ENCODE measurements at places on chromosomes 2 and 18.

GRCh38 chr2:174522553-174522952 is 35.7 kb upstream of the GPR155 start:
- DNase-seq, result no peak

DNA sequence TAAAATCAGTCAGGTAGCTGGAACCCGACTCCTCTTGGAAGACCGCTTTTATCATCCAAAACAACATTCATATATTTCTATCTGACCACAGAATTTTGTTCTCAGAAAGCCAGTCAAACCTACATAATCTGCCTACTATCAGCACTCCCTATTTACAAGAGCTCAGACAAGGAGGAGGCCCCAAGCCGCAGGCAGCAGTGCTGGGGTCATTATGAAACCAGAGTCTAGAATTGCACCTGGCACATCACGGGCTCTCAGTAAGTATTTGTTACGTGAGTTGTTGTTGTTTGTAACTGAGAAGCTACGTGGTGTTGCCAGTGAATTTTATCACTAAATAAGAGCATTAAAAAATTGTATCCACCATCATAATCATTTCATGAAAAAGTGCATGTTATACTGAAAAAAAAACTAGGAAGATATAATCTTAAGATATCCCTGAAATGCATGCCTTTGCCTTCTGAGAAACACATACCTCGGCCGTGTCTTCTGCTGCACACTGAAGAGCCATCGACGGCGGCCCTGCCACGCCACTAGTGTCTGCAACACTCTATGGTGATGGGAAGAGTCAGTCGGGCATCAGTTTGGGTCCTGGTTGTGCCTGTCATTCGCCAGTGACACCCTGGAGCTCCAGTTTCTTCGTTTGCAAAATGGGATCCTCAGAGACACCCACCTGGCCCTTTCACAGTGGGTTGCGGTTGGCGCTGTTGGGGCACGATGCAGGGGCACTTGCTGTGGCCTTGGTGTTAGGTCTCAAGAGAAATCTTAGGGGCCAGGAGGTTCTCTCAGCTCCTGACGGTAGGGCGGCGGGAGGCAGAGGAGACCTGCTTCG is 505.9 kb downstream of the EIPR1 start:
- no peak for DNase-seq

DNA sequence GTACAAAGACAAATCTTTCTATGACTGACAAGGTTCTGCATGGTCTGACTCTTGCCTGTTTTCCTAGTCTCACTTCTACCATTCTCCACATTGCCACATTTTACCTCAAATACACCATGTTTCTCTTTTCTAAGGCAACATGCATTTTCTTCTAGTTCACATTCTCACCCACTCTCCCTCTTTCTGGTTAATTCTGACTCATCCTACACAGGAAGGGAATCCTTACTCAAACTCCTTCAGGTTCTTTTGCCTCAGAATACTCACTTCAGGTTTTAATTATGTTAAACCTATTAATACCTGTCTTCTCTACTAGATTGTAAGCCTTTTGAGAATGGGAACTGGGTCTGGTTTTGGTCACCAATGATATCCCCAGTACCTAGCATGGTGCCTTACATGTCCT is 47.2 kb downstream of the MAP2 start:
- DNase-seq, result no peak

DNA sequence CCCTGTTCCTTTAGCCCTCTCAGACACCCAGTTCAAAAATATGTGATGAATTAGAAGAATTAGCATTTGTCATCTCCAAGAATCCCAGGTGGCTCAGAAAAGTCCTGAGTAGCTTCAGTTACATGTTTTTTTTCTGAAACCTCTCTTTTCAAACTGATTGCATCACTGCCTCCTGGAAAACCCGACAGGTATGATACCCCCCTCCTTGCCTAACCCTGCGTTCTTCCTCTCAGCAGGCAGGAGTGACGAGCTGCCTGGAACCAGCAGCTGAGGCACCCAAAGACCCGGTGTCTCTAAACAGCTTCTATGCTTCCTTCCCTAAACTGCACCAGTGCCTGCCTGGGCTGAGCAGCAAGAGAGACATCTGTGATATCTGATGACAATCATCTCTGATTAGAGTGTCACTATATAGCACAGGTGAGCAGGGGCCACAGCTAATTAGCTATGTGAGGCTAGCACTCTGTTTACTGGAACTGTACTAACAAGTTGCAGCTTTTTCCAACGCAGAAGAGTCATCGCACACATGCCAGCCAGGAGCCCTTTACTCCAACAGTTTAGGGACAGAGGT is 376.4 kb upstream of the ATP5MC3 start:
- no peak for DNase-seq

- no peak for DNase-seq
Observed at GRCh38 chr2:119748135-119748534, 11.6 kb upstream of the PTPN4 start.

DNA sequence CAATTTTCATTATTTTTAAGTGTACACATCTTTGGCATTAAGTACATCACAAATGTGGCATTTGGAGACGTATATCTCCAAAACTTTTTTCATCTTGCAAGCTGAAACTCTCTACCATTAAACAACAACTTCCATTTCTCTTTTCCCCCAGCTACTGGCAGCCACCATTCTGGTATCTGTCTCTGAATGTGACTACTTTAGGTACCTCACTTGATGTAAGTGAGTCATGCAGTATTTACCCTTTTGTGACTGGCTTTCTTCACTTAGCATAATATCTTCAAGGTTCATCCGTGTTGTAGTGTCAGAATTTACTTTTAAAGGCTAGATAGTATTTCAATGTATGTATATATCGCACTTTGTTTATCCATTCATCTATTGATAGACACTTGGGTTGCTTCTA is 17.0 kb downstream of the BABAM2 start:
- no peak for DNase-seq

DNA sequence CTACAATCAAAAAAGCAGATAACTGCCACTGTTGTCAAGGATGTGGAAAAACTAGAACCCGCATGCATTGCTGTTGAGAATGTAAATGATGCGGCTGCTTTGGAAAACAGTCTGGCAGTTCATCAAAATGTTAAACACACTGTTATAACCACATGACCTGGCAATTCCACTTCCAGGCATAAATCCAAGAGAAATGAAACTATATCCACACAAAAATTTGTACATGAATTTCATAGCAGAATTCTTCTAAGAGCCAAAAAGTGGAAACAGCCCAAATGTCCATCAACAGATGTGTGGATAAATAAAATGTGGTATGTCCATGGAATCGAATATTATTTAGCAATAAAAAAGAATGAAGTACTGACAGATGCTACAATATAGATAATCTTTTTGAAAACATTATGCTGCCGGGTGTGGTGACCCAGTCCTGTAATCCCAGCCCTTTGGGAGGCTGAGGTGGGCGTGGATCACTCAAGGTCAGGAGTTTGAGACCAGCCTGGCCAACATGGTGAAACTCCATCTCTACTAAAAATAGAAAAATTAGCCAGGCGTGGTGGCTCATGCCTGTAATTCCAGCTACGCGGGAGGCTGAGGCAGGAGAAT is 32.0 kb downstream of the ERCC3 start:
- peak; percentile 37 for DNase-seq

GRCh38 chr2:142179686-142180085 is 48.9 kb upstream of the LRP1B start:
- no peak for DNase-seq

GRCh38 chr2:86628091-86628522 is 4.4 kb upstream of the RNF103 start:
- DNase-seq, result no peak

DNA sequence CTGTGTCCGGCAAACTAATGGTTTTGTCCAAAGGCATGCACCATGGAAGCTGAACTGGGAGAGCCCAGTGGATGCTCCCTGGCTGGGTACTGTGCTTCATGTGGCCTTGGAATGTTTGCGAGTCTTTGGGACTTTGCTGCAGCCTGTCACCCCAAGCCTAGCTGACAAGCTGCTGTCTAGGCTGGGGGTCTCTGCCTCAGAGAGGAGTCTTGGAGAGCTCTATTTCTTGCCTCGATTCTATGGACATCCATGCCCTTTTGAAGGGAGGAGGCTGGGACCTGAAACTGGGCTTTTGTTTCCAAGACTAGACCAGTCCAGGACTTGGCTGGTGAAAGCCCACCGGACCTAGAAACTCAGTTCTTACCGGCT is 1.7 kb downstream of the MARS2 start:
- no peak for DNase-seq

GRCh38 chr2:72378753-72379348 is 231.2 kb upstream of the CYP26B1 start:
- no peak for DNase-seq

DNA sequence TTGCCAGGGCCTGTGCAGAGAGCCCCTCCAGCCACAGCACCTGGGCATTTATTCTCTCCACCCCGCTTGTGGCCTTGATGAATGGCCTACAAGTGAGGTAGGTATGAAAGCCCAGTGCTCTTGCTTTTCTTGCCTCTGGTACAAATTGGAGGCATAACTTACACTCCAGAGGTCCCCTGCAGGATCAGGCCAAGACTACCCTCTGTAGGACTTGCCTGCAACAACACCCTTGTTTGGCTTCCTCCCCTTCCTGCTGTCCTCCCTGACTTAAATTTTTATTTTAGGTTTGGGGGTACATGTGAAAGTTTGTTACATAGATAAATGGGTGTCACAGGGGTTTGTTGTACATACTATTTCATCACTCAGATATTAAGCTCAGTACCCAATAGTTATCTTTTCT is 95.7 kb downstream of the CDC42EP3 start:
- no peak for DNase-seq

DNA sequence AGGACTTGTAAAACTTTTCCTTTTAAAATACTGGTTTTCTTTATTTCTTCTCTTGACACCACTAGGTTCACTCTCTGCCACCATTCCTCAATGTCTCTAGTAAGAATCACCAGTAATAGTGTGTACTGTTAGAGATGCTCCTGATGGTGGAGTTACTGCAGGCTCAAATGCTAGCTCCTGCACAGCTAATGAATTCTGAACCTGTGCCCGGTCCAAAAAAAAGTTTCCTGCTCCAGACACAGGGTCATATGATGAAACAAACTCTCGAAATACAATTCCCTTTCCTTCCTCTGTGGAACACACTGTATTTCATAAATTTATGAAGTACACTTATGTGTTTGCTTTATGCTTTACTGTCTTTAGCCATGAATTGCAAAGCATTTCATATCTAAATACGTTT is 19.2 kb downstream of the PMS1 start:
- no peak for DNase-seq

GRCh38 chr2:120691410-120691809 is 44.3 kb upstream of the GLI2 start:
- no peak for DNase-seq

DNA sequence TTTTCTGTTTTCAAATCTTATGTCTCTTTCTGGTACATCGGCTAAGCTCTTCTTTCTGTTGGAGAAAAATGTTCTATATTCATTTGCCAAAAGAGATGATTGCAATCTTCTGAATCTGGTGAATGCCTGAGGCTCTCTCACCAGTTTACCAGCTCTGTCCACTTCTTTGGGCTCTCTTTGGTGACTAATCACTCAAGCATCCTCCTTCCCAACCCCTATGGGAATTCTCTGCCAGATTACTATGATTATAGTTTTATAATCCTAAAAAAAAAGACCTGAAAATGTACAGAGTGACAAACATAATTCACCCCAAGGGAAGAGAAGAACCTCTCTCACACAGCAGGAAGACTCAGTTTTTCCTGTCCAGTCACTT is 187.3 kb downstream of the CAMKMT start:
- no peak for DNase-seq

GRCh38 chr2:179247318-179248023 is 17.2 kb downstream of the SESTD1 start:
- no peak for DNase-seq

GRCh38 chr2:241140445-241140840 is 8.8 kb downstream of the PASK start:
- DNase-seq, result no peak

GRCh38 chr2:37674946-37675345 is 3.5 kb upstream of the CDC42EP3 start:
- DNase-seq, result no peak

- no peak for DNase-seq
Observed at GRCh38 chr2:127117603-127118002, 10.6 kb upstream of the BIN1 start.

DNA sequence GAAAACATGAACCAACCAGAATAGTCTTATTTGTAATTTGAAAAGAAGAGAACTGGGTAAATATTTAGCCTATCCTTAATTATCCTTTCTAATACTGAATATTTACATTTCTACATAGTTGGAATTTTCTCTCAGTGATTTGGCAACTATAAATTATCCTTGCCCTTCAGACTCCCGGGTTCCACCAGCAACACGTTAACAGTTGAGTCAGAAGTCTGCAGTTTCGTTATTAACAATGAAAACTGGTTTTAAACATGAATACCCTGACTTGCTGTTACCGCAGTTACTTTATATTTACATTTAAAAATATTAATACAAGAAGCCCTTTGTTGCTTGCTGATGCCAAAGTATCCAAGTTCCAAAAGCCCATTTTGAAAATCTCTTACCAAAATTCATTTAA is 673.0 kb downstream of the ARHGAP15 start:
- DNase-seq, result no peak

DNA sequence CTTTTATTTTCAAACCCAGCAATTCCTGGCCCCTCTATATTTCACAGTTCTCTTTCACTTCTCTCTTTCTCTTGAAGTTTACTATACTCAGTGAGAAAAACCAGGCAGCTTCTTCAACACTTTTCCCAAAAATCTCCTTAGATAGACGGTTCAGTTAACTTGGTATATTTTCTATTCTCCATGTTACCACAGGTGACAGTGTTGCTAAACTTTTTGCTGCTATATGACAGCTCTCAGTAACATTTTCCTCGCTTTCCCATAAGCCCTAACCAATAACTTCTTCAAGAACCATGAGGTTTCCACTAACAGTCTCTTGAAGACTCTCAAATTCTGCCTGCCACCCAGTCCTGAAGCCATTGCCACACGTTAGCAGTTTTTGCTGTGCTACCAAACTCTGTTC is 45.8 kb downstream of the CYBRD1 start:
- DNase-seq, result no peak

GRCh38 chr2:196101325-196101991 is 32.8 kb upstream of the DNAH7 start:
- no peak for DNase-seq

GRCh38 chr2:55839182-55839819 is 84.3 kb downstream of the EFEMP1 start:
- no peak for DNase-seq

DNA sequence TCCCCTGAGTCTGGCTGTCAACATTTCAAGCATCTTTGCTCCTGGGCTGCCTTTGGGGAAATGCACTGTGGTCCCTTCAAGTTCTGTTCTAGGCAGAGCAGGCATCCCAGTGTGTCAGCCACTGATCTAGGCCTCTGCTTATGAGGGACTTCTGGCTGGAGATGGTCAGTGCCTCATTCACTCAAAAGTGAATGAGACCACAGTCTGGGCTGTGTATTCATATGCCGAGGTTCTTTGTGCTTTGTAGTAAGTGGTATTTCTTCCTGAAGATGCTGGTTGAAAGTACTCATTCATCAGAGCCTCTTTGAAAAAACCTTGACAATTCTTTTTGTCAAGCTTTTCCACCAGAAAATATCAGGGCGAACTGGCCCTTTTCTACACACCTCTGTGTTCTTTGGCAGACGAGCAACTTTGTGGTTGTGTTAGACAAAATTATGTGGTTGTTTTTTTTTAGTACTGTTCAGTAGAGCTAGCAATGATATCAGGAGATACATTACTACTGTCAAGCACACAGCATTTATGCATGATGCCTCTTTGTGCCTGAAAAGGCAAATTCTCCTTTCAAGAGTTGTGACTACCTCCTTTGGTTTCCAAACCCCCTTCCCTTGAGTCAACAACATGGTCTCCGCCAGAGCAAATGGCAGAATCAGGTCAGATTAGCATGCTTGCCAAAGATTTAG is 510.9 kb upstream of the NRP2 start:
- no peak for DNase-seq
